Chondrocyte (in vitro differentiated cells): ENCODE measurements at places on chromosomes 4 and X.
A peak's percentile ranks its signal among the peaks of the same experiment; 100 is the strongest.

- no peaks in the 10 kb centered on the region for H3K36me3 ChIP-seq
- peaks cover 2% of the 10 kb centered on the region for H3K4me1 ChIP-seq
- H3K27ac ChIP-seq, result no peak within 1 kb of the TSS
- H3K27me3 ChIP-seq, result no peaks in the 10 kb centered on the region
These were observed at the start of gene TRIM60 for GRCh38 chr4:165031436-165032211. Gene TRIM60 (plus strand): TSS chr4:165031999. CDS start chr4:165040073, 8,074 bp downstream.

- H3K36me3 ChIP-seq, result no peaks in the 10 kb centered on the region
- H3K27me3 ChIP-seq, result no peaks in the 10 kb centered on the region
- no peak overlapping the region for H3K27ac ChIP-seq
- no peak for DNase-seq
- H3K4me1 ChIP-seq, result no peaks in the 10 kb centered on the region
- H3K4me3 ChIP-seq, result no peak overlapping the region
These were observed 6.0 kb downstream of the P2RY4 start for GRCh38 chrX:70254063-70254400.

- H3K36me3 ChIP-seq, result no peaks in the 10 kb centered on the region
- H3K27ac ChIP-seq, result no peak overlapping the region
- H3K4me3 ChIP-seq, result no peak overlapping the region
- H3K27me3 ChIP-seq, result peaks cover 3% of the 10 kb centered on the region
- H3K4me1 ChIP-seq, result peaks cover 7% of the 10 kb centered on the region
These were observed 134.7 kb downstream of the F11 start for GRCh38 chr4:186400676-186401075.

DNA sequence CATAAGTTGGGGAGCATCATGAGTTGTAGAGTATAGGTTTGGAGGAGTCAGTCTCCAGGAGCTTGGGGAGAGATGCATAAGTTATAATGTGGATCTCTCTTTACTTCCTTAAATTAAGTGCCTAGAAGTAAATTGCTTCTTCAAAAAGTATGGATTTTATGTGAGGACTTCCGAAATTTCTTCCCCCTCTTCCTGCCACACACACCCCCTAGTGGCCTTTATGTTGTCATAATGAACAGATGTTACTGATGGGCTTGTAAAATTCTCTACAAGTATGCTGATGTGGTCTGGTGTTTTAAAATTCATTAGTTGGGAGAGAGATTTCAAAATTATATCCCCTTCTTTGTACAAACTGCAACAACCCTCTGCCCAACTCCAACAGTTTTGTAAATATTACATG lies 2.3 kb upstream of the METTL14 start:
- peaks cover 24% of the 10 kb centered on the region for H3K4me1 ChIP-seq
- no peak overlapping the region for H3K27ac ChIP-seq
- H3K27me3 ChIP-seq, result peaks cover 7% of the 10 kb centered on the region
- H3K4me3 ChIP-seq, result no peak overlapping the region

DNA sequence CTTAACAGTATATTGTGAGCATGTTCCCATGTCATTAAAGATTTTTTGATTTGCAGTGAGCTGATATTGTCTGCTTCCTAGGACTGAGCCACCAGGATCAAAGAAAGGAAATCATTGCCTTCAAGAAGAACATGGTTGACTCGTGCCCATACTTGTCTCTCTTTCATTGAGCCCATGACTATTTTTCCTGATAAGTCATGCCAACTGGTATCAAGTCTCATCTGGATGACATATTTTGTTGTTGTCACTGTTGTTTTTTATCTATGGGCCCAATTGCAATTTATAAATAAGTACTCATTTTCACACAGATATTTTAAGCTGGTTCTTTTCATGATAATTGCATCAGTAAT lies 10.2 kb upstream of the RHOH start:
- no peak overlapping the region for H3K4me3 ChIP-seq
- peaks cover 22% of the 10 kb centered on the region for H3K4me1 ChIP-seq
- H3K27ac ChIP-seq, result no peak overlapping the region
- H3K27me3 ChIP-seq, result no peaks in the 10 kb centered on the region
- H3K36me3 ChIP-seq, result no peaks in the 10 kb centered on the region
- no peak for DNase-seq

DNA sequence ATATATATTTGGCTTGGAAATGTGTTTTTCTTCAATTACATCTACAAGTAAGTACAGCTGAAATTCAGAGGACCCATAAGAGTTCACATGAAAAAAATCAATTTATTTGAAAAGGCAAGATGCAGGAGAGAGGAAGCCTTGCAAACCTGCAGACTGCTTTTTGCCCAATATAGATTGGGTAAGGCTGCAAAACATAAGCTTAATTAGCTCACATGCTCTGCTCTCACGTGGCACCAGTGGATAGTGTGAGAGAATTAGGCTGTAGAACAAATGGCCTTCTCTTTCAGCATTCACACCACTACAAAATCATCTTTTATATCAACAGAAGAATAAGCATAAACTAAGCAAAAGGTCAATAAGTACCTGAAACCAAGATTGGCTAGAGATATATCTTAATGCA lies 26.1 kb downstream of the NUDT6 start:
- no peaks in the 10 kb centered on the region for H3K27me3 ChIP-seq
- peak overlapping the region; percentile 55 for H3K27ac ChIP-seq
- peaks cover 60% of the 10 kb centered on the region for H3K4me1 ChIP-seq
- H3K4me3 ChIP-seq, result no peak overlapping the region
- DNase-seq, result no peak
